MG63 (cell line): ENCODE measurements at places on chromosomes 5 and 9. TPM values are rescaled to one million over a fixed set of nuclear protein-coding genes. Genes with fewer than 3 reads are reported as not detected.

The SPATA31A3 gene
- total RNA-seq: not detected in 2 replicates

- DNase-seq: no peak
These were observed 680.0 kb downstream of the TAF11L14 start for GRCh38 chr5:18314192-18314778.

DNA sequence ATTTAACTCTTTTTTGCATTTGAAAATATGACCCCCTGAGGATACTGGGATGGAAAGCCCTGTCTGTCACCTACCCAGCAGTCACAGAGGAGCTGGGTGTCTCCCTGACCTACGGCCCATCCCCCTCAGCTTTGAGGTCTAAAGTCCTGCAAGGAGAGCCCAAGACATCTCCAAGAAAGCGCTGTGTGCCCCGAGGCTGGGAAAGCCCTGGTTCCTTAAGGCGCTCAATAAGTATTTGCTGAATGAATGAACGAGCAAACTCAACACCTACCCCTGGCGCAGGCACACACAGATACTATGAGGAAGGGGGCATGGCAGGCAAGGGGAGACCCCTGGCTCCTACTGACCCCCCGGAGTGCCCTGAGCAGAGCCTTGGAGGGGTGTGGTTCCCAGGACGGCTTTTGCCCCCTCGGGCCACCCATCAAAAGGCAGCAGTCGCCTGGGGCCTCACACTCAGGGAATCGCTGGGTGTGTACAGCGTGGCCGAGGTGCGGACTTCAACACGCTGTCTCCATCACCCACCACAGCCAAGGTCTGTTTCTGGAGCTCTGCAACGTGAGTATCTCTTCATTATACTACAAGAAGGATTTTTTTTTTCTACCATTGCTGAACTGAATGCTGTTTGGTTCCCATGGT, 211.6 kb downstream of the ERCC6L2 start:
- no peak for DNase-seq

- no peak for DNase-seq
These were observed 1007.1 kb upstream of the WWC1 start for GRCh38 chr5:167284222-167284890.

The TNFSF8 gene
- total RNA-seq: not detected in 2 replicates

The OSMR gene
- total RNA-seq: 10.1 and 23.4 TPM in 2 replicates

The AQP3 gene
- 19.7 TPM in 1 of 2 replicates, not detected in the other for total RNA-seq

DNA sequence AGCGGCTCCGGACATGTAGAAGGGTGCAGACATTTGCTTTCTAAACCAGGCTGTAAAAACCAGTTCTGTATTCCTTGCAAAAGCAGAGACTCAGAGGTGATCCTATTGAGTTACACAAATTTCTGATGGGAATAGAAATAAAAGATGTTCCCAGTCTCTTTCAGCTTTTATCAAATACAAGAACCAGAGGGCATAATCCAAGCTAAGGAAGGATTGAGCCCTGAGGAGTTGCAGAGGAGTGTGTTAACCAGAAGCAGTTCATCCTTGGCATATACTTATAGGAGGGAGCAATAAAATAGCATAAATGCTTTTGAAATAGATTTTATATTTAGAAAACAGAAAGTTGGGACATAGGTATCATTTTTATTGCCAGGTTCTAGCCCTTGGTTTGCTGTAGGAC, 75.3 kb downstream of the KIF4B start:
- no peak for DNase-seq

DNA sequence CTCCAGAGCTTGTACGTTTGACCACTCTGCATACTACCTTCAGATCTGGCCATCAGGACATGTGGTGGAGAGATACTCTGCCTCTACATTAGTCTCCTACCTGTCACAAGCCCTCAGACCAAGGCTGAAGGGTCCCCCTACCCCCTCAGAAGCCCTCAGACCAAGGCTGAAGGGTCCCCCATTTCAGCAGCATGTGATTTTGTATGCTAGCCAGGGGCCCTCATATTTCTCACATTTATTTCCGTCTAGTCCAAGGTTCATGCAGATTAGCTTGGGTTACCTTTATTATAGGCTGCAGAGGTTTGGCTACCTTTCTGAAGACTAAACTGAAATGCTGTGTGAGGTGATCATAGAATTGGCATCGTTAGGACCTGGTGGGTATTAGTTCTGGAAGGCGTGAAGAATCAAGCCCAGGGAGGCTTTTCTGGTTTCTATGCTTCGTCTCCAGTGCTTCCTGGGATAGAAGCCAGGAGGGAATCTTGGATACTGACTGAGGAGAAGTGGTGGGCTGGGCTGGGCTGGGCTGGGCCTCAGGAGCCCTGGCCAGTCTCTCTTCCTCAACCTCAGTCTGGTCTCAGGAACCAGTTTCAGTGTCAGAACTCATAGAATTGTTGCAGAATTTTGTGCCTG, 2.8 kb downstream of the SMIM32 start:
- DNase-seq: no peak

The NOL6 gene
- 16.6 and 38.6 TPM in 2 replicates for total RNA-seq

GRCh38 chr5:173780235-173781234, 107.6 kb upstream of the CPEB4 start:
- DNase-seq: no peak

The GABBR2 gene
- 3.8 and 5.8 TPM in 2 replicates for total RNA-seq

DNA sequence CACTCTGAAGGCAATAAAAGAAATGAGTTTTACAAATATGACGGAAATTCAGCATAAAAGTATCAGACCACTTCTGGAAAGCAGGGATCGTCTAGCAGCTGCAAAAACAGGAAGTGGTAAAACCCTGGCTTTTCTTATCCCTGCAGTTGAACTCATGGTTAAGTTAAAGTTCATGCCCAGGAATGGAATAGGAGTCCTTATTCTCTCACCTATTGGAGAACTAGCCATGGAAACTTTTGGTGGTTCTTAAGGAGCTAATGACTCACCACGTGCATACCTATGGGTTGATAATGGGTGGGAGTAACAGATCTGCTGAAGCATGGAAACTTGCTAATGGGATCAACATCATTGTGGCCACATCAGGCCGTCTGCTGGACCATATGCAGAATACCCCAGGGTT, 93.5 kb upstream of the RGMB start:
- no peak for DNase-seq

GRCh38 chr9:124082622-124083021, 71.1 kb downstream of the LHX2 start:
- no peak for DNase-seq

DNA sequence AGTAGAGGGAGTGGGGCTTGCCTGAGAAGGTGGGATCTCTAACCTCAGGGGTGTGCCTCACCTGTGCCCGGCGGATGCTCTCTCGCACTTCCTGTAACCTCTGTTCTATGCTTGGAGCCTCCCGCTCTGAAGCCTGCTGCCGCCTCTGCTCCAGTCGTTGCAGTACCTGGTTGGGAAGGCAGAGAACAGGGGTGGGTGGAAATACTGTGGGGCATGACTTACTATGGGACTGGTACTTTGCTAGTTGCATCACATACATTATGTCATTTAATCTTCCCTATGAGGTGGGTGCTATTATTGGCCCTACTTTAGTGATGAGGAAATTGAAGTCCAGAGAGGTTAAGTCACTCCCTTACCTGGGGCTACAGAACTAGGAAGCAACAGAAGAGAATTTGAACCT, 5.2 kb downstream of the FCHSD1 start:
- DNase-seq: no peak

- DNase-seq: peak; percentile 54
These were observed 425.3 kb downstream of the CSNK1G3 start for GRCh38 chr5:123937230-123937629.

The PCDHGB3 gene
- total RNA-seq: 0.81 TPM in 1 of 2 replicates, not detected in the other

- no peak for DNase-seq
These were observed 6.9 kb downstream of the RPL37 start for GRCh38 chr5:40828021-40828631.

DNA sequence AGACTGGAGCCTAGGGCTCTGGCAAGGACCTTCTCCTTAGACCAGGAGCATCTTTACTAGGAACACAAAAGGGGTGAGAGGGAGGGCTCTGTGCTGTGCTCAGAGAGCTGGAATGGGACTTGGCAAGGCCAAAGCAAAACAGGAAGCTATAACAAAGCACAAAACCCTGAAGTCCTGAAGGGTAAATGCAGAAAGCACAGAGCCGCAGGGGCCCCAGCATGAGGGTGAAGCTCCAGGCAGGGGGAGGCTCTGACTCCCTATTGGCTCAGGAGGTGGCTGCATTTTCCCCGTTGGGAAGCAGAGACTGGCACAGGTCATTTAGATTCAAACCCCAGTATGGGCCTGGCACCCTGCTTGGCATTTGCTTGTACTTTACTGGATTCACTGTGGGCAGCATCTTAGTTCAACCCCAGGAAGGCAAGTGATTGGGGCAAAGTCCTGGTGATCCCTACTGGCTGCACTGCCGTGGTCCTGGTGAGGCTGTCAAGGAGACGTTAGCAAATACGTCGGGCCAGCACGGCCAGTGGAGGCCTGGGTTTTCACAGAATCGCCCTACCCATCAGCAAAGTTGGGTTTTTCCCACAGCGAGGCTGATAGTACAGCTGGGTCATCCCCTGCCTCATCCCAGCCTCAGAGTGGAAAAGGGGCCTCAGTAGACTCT, 46.3 kb downstream of the GGTA1 start:
- DNase-seq: peak; percentile 29

GRCh38 chr5:90562341-90562740, 3.7 kb downstream of the ADGRV1 start:
- no peak for DNase-seq

- peak; percentile 93 for DNase-seq
These were observed 26.3 kb downstream of the OR2V2 start for GRCh38 chr5:181173420-181174342.

DNA sequence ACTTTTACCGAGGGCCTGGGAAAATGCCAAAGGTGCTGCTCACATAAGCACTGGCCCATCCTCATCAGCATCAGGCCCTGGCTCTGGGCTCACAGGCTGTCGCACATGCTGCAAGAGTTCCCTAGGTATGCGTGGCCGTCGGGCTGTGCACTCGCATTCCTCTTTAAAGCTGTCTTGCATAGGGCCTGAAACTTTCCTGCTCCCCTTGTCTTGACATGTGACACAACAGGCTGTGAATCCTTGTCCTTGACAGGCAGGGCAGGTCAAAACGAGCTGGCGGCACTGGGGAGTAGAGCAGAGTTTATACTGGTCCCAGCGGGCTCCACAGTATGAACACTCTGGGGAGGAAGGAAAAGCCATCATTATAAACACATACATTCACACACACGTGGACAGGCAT, 30.7 kb downstream of the TSTD2 start:
- DNase-seq: no peak

The STKLD1 gene
- not detected in 2 replicates for total RNA-seq

GRCh38 chr9:84754461-84754860, 84.9 kb downstream of the NTRK2 start:
- DNase-seq: no peak

DNA sequence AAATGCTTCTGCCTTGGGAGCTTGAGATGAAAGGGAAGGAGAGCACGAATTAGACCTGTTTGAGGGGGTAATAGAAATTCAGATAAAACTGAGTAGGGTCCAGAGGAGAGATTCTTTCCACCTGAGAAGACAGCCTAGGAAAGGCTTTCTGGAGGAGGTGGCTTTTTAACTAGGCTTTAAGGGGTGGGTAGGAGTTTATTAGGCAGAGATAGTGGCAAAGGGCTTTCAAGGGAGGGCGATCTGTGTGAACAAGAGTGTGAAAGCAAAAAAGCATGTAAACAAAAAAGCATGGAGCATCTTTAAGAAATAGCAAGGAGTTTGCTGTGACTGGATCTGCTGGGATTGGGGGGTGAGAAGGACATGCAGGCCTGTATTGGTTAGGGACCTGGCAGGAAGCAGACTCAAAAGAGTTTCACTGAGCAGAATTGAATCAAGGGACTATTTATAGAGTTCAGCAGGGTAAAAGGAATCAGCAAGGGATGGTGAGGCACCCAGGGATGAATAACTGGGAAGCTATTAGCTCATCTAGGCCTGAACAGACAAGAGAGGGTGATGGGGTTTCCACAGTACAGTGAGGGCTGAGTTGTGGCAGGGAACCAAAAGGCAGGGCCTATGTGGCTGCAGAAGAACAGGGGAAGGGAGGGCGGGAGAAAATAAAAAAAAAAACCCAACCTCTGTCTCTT, 18.8 kb downstream of the SLC1A1 start:
- no peak for DNase-seq

The MED27 gene
- 22.0 and 38.9 TPM in 2 replicates for total RNA-seq

DNA sequence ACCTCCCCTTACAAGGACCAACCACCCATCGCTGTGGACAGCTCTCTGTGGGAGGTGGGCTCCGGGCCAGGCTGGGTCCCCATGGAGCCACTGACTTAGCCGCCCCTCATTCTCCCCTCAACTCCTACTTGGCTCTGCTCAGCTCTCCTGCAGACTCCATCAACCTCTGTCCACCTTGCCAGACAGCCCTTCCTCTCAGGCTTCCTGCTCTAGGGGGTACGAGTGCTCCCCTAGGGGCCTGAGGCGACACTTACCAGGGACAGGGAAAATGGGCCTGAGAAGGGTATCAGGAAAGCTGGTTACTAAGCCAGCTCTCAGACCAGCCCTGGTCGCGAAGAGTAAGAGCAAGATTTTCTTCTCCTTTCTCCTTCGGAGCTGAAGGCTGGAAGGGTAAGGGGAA, 43.9 kb downstream of the SHB start:
- DNase-seq: no peak

The CCL27 gene
- not detected in 2 replicates for total RNA-seq

The PDCD1LG2 gene
- total RNA-seq: 0.82 and 1.1 TPM in 2 replicates

DNA sequence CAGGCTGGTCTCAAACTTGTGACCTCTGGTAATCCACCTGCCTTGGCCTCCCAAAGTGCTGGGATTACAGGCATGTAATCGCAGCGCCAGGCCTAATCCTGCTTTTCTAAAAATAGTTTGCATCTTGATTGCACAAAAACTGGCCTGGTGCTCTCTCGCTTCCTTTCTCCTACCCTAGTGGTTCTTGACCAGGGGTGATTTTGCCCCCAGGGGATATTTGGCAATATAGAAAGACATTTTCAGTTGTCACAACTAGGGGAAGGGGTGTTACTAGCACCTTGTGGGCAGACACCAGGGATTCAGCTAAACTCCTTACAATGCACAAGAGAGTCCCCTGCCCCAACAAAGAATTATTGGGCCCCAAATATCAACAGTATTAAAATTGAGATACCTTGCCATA, 139.8 kb downstream of the DROSHA start:
- no peak for DNase-seq

The SH3RF2 gene
- total RNA-seq: 0.26 and 1.2 TPM in 2 replicates

DNA sequence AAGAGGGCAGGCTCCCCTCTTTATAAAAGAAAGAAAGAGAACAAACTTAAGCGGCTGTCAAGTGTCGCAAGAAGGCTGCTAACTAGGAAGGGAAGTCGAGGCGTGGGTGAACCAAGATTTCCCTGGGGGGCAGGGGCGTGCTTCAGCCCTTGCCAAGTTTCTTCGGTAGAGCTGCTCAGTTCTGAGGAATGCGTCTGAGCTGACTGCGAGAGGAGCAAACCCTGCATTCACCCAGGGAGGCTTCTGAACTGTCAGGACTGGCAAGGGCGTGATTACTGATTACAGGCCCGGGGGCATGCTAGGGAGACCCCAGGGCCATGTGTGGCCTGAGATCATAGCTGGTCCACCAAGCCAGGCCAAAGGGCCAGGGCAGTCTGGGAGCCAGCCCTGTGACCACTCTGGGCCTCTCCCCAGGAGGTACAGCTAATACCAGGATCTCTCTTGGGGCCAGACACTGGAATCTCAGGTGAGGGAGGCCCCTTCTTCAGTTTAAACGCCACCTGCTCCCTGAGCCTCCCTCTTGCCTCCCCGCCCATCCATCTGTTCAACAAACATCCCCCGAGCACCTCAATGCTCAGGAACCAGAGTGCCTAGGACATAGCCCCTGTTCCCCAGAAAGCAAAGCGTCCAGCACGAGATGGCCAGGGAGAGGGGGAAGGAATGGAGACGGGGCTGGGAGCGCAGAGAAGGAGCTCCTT, 30.9 kb downstream of the SARDH start:
- no peak for DNase-seq
